ENCODE measurements at places on chromosomes 12 and 14.

GRCh38 chr12:25976289-25976688, 17.8 kb downstream of the RASSF8 start:
- DNase-seq, result no peak

DNA sequence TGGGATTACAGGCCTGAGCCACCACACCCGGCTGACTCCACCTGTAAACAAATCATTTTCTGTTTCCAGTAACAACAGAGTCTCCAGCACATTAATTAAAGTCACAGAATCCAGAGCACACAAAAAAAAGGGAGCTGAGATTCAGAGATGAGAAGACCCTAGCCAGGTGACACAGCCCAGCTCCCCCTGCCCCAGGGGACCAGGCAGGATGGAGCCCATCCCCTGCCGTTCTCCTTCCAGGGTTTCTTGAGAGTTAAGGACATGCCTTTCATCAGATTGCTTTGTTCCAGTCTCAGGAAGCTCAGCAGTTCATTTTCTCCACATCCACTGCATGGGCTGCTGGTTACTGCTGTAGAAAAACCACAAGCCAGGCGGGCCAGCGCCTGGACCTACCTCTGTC, 81.2 kb downstream of the RIMBP2 start:
- no peak for DNase-seq

- no peak for DNase-seq
Measured at GRCh38 chr14:58866391-58866790, 228.6 kb downstream of the DACT1 start.

- no peak for DNase-seq
Measured at GRCh38 chr12:114903083-114903691, 219.2 kb upstream of the TBX3 start.

- no peak for DNase-seq
Measured at GRCh38 chr12:122104844-122105243, 26.3 kb downstream of the MLXIP start.

DNA sequence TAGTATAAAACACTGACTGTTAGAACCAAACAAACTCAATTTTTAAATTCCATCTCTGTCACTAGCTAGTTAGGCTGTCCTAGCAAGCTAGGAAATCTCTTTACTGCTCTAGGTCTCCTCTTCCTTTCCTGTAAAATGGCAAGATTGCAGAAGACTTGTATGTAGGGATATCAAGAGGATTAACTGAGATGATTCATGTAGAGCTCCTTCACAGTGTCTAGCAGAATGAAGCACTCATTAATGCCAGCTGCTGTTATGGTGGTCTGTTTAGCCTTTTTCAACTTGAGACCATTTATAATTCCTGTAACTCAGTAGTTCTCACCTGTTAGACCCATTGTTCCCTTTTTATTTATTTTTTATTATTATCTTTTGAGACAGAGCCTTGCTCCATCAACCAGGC, 67.8 kb upstream of the KCNH3 start:
- DNase-seq, result no peak

DNA sequence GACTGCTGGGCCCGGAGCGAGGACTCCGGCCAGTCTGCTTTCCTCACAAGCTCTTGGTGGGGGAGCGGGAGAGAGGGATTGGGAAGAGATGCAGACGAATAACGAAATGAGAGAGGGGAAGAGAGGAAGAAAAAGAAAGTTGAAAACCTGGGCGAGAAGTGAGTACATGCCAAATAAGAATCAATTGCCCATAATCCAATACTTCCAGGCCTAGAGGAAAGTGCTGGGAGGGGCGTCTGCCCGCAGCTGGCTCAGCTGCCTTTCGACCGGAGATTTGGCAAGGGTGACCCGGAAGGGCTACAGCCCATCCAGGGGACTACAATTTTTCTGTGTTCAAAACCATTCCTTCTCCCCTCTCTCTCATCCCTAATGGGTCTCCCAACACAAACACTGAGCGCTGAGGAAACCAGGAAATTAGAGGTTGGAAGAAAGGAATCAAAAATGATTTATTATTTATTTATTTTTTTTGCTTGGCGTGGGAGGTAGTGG, 4.9 kb downstream of the NKX2-1 start:
- DNase-seq, result no peak

- DNase-seq, result no peak
Measured at GRCh38 chr12:121858662-121859572, at the start of gene HPD. Gene HPD (minus strand): TSS chr12:121858859. CDS start chr12:121858823, 36 bp downstream.

GRCh38 chr14:92575061-92575747, 61.6 kb downstream of the RIN3 start:
- DNase-seq, result no peak

GRCh38 chr14:28613532-28613931, 153.1 kb upstream of the FOXG1 start:
- DNase-seq, result no peak

- no peak for DNase-seq
Measured at GRCh38 chr14:47044841-47045240, 393.3 kb upstream of the RPL10L start.

- no peak for DNase-seq
Measured at GRCh38 chr14:56487090-56487667, 92.4 kb upstream of the TMEM260 start.

DNA sequence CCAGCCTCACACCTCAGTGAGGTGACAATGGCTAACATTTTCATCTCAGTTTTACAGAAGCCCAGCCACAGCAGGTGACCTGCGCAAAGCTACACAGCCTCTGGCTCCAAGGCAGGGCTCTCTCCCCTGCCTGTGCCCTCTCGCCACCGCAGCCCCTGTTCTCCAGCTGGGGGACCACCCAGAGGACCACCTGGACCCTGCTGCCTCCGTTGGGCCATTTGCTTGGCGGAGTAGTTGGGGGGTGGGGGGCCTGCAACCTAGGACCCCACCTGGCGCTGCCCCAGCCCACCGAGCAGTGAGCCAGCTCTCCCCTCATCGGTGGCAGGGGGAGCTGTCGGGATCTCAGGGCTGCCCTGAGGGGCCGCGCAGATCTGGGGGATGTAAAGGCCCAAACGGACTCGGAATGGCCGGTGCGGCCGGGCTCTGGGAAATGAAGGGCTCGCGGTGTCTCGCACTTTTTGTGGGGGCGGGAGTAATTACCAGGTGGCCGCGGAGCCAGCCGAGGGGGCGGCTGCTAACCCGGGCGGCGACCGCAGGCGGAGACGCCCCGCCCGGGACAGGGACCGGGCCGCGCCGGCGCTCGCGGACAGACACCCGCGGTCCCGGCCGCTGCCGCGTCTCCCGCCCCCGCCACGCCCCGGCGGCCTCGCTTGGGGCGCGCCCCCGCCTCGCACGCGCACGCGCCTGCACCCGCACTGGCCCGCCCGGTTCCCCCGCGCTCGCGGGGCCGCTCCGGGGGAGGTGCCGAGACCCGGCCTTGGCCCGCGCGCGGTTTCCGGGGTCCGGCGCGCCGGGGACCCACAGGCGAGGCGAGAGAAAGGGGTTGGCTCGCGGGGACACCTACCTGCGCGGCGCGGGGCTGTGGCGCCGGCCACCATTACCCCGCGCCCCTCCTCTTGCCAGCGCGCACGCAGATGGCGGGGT, 8.6 kb upstream of the GPR68 start:
- no peak for DNase-seq

DNA sequence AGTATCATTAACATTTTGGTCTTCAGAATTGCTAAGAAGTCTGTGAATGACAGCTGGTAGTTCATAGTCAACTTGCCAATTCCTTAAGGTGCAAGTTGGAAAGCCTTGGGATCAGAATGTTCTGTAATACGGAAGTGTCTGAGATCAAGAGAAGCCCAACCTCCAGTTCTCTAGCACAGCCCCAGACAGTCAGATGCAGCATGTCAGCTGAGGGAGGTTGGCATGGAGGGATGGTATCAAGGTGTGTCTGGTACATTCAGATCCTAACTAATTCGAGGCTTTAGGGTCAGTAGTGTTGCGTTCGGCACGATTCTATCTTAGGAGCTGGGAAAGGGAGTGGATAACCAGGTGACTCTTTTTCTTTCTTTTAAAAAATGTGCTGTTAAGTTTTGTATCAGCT, 38.3 kb downstream of the FNTB start:
- no peak for DNase-seq

Data from esophagus muscularis mucosa (tissue), 4 donors.